ENCODE measurements at places on chromosomes 12 and 14. TPM values are rescaled to one million over a fixed set of nuclear protein-coding genes. Genes with fewer than 3 reads are reported as not detected.

- H3K4me3 ChIP-seq = no peak overlapping the region
- no peak overlapping the region for H3K27ac ChIP-seq
- no peaks in the 10 kb centered on the region for H3K27me3 ChIP-seq
Observed at GRCh38 chr14:32009221-32009975, 67.7 kb upstream of the ARHGAP5 start.

GRCh38 chr14:97543816-97544215 is 746.6 kb downstream of the VRK1 start:
- H3K4me1 ChIP-seq = no peaks in the 10 kb centered on the region
- H3K27me3 ChIP-seq = no peaks in the 10 kb centered on the region
- no peak for DNase-seq
- no peak overlapping the region for H3K27ac ChIP-seq
- H3K4me3 ChIP-seq = no peak overlapping the region

DNA sequence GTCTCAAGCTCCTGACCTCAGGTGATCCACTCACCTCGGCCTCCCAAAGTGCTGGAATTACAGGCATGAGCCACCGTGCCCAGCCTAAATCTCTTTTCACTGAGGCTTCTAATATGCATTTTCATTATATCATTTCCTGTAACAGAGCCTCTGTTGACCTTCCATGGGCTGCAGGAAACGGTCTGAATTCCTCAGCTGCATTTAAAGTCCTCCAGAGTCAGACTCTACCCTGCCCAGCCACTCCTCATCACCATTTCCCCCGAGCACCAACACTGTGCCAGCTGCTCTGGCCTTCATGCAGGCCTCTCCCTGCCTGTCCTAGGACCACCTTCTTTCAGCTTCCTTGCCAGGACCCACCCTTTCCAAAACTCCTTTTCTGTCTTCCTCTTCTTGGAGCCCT is 9.8 kb upstream of the NFKBIA start:
- H3K27ac ChIP-seq = no peak overlapping the region
- no peak for DNase-seq
- H3K4me3 ChIP-seq = no peak overlapping the region
- H3K36me3 ChIP-seq = no peaks in the 10 kb centered on the region

GRCh38 chr12:68499616-68500015 is 111.1 kb upstream of the RAP1B start:
- DNase-seq = no peak
- H3K27me3 ChIP-seq = no peaks in the 10 kb centered on the region
- no peaks in the 10 kb centered on the region for H3K4me1 ChIP-seq
- no peak overlapping the region for H3K4me3 ChIP-seq

GRCh38 chr12:12456637-12457036 is 99.8 kb downstream of the BORCS5 start:
- no peak overlapping the region for H3K27ac ChIP-seq
- no peaks in the 10 kb centered on the region for H3K36me3 ChIP-seq
- DNase-seq = no peak
- no peaks in the 10 kb centered on the region for H3K27me3 ChIP-seq

- H3K4me3 ChIP-seq = no peak overlapping the region
- H3K36me3 ChIP-seq = no peaks in the 10 kb centered on the region
- H3K27ac ChIP-seq = peak overlapping the region; percentile 61
- no peaks in the 10 kb centered on the region for H3K4me1 ChIP-seq
- DNase-seq = peak; percentile 72
Observed at GRCh38 chr12:11607313-11608081, 42.0 kb upstream of the ETV6 start.

GRCh38 chr12:19215115-19215514 is 85.6 kb downstream of the PLEKHA5 start:
- no peak for DNase-seq
- H3K4me3 ChIP-seq = no peak overlapping the region
- no peaks in the 10 kb centered on the region for H3K36me3 ChIP-seq
- H3K27ac ChIP-seq = no peak overlapping the region

DNA sequence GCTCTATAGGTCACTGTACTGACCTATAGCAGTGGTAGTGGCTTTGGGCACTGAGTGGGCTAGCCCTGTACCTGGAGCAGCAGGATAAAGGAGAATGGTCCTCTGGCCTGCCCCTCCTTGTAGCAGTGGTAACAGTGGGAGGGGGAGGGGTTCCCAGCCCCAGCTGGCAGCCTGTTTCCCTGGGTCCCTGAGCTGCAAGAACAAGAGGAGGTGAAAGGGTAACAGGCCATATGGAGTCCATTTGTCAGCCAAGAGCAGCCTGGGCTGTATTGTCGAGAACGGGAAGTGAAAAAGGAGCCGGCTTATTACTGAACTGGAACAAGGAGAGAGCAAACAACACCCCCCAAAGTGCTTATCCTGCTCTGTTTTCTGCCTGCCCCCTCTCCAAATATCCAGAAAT is 73.8 kb upstream of the SRSF5 start:
- DNase-seq = no peak
- no peak overlapping the region for H3K4me3 ChIP-seq
- H3K27me3 ChIP-seq = no peaks in the 10 kb centered on the region
- peak overlapping the region; percentile 88 for H3K27ac ChIP-seq
- H3K4me1 ChIP-seq = peaks cover 41% of the 10 kb centered on the region

DNA sequence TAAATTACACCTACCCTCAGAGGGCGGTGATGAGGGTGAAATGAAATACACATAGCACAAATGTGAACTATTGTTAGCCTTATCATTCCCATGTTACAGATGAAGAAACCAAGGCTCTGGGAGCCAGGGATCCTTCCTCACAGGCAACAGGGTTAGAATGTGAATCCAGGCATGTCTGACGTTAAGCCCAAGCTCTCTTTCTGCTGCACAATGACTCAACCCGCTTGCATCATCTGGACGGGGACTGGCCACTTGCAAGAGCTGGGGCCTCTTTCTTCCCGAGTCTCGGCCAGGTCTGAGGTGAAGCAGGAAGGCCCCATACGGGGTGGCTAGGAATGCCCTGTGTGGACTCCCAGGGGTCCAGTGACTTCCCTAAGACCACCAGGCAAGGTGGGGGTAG is 105.2 kb downstream of the RBM19 start:
- H3K27ac ChIP-seq = no peak overlapping the region
- H3K4me3 ChIP-seq = no peak overlapping the region
- no peaks in the 10 kb centered on the region for H3K36me3 ChIP-seq
- H3K4me1 ChIP-seq = no peaks in the 10 kb centered on the region

INHBC gene
- not detected for total RNA-seq

USP44 gene
- total RNA-seq = 0.22 TPM

KRT73 gene
- not detected for total RNA-seq

DACT1 gene
- 1.5 TPM for total RNA-seq
